Vagina (tissue), 2 donors: ENCODE measurements at places on chromosomes 1 and 21.

GRCh38 chr1:219917281-219917680, 11.1 kb downstream of the SLC30A10 start:
- no peak for DNase-seq

DNA sequence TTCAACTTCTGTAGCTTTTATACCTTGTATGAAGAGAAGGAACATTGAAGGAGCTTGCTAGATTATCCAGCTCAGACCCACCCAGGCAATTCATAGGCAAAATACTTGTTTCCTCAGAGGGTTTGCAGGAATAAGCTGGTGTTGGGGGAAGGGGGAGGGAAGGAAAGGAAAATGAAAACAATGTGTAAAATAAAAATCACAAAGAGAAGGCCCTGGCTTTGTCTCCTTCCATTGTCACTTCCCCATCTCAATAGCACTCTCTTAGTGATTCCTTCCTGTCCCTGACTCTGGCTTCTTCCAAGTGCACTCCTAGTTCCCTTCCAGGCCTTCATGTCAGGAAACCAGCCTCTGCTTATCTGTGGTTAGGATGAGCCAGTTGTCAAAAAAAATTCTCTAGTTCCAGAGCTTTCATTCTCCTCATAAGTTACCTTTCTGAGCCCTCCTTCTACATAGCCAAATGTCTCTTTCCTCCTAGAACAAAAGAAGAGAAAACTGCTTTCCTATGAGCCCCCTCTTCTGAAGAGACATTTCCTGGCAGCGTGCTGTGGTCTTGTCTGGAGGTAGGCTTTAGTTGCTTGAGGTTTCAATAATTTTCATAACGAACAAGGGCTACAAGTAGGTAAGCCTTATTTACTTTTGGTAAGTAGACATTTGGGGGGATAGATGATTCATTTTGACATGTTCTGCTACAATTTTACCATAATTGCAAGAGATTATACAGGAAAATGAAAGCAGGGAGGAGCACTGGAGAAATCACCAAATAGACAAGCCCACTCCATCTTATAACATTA, 45.7 kb downstream of the FASLG start:
- DNase-seq: no peak

- no peak for DNase-seq
Observed at GRCh38 chr1:58986996-58987767, 203.3 kb upstream of the JUN start.

GRCh38 chr1:65289449-65289848, 19.9 kb upstream of the DNAJC6 start:
- DNase-seq: no peak

GRCh38 chr1:20552728-20553445, 514 bp downstream of the FAM43B start:
- DNase-seq: no peak

- DNase-seq: no peak
Observed at GRCh38 chr1:202056644-202057334, 46.4 kb downstream of the ELF3 start.

DNA sequence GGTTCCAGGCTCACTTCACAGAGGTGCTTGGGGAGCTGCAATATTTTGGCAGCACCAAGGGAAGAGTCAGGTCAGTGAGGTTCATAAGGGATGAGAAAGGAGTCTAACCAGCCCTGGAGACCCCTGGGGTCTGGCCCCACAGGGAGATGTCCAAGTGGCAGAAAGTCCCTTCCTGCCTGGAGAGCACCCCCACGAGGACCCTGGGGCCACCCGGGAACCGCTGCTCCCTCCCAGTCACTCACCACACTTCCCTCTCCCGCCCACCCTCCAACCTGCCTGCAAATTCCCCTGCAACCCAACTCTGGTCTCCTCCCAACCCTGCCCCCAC, 6.5 kb upstream of the ITGB2 start:
- DNase-seq: no peak

DNA sequence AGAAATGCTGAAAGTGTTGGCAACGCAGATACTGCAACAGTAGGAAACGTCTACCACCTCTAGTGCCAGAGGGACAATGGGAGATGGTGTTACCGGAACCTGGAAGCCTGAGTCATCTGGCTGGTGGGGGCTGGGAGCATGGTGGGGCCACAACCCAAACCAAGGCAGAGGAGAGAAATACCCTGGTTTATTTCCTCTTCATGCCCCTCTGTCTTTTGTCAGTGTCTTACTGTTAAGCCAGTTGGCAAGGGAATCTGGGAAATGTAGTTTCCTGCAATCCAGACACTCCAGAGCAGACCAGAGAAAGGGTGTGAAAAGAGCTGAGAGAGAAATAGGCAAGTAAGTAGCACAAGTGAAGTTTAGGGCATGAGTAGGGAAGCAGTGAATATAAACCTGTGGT, 14.8 kb downstream of the DNTTIP2 start:
- DNase-seq: no peak

- no peak for DNase-seq
Observed at GRCh38 chr1:202798792-202799331, 9.4 kb downstream of the KDM5B start.

DNA sequence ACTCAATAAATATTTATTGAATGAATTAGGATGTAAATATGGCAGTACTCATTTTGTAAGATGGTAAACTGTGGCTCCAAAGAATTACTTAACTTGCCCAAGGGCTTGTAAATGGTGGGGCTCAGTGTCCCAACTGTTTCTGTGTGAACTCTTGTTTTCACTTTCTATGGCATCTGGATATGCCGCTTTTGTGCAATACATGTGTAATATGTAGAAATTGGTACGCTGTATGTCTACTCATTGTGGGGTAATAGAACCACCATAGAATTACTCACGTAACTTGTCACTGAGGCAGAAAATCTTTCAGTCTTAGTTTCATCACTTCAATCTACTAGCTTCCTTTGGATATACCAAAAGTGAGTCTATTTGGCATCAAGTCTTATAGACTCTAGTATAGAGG, 977 bp downstream of the PRPF3 start:
- no peak for DNase-seq

DNA sequence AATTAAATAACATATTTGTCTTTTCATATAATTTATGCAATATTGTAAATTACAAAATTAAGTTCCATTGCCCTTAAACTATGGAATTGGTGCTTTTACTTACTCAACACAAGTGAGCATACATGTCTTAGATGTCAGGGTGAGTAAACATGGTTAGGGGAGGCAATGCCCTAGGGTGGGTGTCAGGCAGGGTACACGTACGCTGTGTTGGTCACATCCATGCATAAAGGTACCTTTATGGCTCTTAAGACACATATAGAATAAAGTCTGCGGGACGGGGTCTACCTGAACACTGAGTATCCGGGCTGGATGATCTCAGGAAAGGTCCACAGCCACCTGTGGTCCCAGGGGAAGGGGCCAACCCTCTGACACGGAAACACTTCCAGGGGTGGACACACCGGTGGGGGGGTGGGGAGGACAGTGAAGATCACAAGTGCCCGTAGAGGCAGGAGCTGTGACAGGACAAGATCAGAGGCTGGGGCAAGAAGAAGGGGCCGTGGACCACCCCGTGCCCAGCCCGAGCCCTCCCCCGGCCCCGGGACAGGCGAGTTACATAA, 720 bp downstream of the LIN9 start:
- no peak for DNase-seq

GRCh38 chr1:43783096-43783670, 75.8 kb downstream of the ST3GAL3 start:
- DNase-seq: no peak

DNA sequence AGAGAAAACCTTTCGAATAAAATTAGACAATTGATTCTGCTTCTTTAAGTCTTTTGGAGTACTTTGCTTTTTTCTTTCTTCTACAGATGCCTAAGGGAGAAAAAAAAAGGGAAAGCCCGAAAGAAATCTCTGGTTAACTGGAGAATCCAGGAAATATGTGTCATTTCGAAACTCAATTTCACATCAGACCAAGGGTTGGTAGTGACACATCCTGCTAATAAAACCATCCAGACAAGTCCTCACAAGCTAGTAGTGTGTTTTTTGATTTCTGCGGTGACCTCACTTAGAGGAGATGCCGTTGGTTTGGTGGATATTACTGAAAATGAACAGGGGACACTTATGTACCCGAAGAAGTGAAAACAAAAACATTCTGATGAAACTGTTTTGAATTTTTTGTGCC, 726.5 kb upstream of the ADAMTS5 start:
- DNase-seq: no peak

DNA sequence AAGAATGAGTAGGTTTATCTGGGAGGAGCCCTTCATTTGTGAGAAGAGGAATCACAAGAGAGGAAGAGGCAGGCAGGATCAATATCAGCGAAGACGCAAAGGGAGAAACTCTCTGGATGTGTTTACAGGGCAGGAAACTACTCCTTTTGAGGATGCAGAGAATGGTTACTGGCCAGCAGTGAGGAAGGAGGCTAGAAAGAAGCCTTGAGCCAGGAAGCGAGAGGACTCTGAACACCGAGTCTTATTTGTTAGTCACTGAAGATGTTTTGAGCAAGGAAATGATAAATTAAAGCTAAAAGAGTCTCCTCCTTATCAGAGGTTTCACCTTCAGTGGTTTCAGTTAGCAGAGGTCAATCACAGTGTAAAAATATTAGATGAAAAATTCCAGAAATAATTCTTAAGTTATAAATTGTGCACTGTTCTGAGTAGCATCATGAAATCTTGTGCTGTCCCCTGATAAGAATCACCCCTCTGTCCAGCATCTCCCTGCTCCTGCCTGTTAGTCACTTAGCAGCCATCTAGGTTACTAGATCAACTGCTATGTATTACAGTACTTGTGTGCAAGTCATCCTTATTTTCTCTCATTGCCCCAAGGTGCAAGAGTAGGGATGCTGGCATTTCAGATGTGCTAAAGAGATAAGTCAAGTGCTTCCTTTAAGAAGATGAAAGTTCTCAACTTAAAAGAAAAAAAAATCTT, 43.5 kb downstream of the WLS start:
- DNase-seq: no peak

GRCh38 chr1:29245876-29246275, 9.6 kb downstream of the PTPRU start:
- no peak for DNase-seq

GRCh38 chr1:57839067-57839466, 415.2 kb upstream of the DAB1 start:
- no peak for DNase-seq

GRCh38 chr1:78972723-78973122, 33.8 kb downstream of the ADGRL4 start:
- no peak for DNase-seq

DNA sequence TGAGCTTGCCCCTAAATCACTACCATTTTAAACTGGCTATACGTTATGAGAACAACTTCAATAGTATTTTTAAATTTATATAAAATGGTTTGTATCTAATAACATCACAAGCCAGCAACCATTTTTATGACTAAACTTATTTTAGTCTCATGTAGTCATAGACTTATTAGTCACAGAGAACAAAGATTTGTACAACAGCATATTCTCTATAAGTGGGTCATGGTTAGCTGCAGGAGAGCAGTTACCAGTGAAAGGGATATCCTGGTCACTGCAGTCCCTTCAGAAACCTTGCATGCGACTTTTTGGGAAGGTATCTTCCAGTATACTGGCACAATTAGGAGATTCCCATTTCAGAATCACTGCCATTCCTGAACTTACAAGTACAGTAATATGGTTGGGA, 90.0 kb downstream of the HFM1 start:
- DNase-seq: no peak

DNA sequence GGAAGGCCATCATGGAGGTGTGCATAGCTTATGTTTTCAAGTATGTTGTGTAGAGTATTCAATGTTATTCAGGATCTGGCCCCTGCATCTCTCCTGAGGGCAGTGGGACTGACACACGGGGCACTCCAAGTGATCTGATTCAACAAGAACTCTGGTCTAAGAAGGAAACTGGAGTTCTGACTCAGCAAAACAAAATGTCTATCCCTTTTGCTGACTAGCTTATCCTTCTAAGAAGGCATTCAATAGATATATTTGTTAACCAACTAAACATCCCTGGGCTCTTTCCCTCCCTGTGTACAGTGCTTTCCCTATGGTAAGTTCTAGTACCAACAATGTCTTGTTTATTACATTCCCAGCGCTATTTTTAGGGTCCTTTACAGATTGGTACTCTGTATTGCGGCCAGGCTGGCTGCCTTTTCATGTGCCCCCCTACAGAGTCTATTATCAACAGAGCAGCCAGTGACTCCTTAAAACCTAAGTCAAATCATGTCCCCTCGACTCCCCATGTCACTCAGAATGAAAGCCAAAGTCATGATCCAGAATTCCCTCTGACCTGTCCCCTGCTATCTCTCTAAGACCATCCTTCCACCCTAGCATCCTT, 304.9 kb downstream of the KCNH1 start:
- no peak for DNase-seq

GRCh38 chr1:211420389-211420788, 71.6 kb downstream of the RD3 start:
- DNase-seq: no peak

- DNase-seq: no peak
Observed at GRCh38 chr1:150295476-150295875, 1.8 kb downstream of the MRPS21 start.

DNA sequence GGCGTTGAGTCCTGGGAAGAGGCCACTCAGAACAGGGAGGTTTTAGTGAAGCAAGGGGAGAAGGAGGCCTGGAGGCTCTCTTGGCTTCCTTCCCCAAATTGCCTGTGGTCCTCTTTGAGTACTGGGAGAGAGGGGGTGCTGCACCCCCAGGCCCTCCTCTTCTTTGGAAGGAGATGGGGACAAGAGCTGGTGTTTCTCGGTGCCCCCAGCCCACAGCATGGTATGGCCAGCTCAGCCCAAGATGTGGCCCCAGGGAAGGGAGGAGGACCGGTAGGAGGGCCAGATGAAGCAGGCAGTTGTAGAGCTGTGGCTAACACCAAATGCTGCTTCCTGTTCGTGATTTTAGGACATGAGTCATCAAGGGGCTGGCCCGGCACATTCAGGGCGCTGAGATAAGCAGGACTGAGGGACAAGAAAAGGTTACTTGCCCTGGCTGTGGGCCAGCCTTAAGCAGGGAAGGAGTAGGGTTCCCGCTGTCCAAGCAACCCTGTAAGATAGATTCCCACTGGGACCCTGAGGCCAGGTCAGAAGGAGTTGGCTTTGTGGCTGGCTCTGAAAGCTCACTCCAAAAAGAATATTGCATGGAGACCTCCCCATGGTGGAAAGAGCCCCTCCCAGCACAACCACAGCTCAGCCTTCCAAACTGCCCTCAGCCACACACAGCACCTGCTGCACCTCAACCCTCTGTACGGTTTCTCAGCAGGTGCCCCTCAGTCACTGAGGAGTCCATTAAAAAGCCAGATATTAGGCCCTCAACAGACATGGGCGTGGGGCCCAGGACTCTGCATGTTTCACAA, 4.9 kb upstream of the TNFRSF1B start:
- DNase-seq: no peak

GRCh38 chr1:41447995-41448770, 36.3 kb downstream of the EDN2 start:
- no peak for DNase-seq

GRCh38 chr1:205004351-205004750, 38.7 kb upstream of the CNTN2 start:
- no peak for DNase-seq

DNA sequence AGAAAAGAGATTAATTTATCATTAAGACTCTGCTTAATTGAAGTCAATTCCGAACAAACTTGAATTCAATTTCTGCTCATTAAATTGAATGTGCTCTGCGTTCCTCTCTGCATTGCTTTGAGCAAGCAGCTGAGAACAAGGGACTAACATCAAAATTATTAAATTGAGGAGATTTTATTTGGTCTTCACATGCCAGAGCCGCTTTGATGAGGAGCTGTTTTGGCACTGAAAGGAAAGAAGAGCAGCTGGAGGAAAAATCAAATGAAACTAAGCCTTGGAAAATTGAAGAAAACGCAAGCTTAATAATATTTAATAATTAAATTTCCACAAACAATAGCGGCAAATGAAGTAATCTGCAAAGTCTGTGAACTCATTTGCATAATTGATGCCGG, 222.0 kb upstream of the PKN2 start:
- DNase-seq: no peak
